ENCODE measurements at places on chromosomes 6 and 20.
A peak's percentile ranks its signal among the peaks of the same experiment; 100 is the strongest.

GRCh38 chr6:69835414-69836179, 30.8 kb upstream of the COL19A1 start:
- no peak for DNase-seq

DNA sequence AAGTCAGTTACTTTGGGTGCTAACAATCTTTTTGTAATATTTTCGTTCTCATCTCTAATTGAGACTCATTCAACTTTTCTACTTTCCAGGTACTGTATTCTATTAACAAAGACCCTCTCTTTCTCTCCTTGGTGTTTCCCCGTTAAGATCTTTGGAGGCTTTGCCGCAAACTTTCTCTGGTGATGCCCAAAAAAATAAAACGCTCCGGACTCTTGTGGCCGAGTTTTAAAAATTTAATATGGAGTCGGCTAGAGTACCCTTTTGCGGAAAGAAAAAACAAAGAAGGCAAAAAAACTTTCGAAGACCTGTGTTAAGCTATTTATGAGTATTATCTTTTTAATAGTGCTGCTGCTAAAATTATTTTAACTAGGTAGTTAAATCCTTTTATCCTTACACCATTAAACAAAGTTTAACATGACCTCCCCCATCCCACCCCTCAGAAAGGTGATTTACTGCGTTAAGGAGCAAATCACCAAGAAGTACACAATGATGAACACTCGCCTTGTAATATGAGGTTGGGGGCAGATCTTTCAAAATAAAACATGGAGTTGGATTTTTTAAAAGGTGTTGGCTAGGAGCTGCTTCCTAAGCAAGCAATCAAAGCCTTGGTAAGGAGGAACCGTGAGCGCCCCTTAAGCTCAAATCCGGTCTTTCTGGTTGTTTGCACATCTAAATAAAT, 10.0 kb downstream of the SIM1 start:
- DNase-seq = no peak

DNA sequence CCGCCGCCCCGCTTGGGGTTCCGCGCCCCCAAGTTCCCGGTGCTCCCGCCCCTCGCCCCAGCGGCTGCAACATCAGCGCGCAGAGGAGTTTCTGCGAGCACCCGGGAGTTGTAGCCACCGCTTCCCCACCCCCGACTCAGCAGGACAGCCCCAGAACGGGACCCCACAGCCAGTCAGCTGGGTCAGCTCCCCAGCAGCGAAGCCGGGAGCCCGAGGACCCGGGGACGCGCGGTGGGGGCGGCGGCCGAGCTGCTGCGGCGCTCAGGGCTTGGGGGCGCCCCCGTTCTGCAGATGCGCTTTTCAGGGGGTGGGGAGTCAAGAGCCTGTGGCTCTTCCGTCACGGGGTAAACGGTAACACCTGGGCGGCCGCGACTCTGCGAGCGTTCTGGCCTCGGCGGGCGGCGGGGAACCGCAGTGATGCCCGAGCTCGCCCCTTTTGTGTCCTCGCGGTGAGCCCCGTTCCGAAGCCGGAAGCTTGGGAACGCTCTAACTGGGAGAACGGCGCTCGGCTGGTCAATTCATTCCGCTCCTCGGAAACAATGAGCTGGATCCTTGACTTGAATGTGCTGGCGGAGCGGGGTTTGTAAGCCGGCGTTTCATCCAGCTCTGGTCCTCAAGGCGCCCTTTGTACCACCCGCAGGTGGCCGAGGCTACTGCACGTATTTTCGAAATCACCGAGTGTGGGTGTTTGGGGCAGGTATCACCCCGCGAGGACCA, 774 bp downstream of the PLEKHG1 start:
- peak; percentile 41 for DNase-seq

DNA sequence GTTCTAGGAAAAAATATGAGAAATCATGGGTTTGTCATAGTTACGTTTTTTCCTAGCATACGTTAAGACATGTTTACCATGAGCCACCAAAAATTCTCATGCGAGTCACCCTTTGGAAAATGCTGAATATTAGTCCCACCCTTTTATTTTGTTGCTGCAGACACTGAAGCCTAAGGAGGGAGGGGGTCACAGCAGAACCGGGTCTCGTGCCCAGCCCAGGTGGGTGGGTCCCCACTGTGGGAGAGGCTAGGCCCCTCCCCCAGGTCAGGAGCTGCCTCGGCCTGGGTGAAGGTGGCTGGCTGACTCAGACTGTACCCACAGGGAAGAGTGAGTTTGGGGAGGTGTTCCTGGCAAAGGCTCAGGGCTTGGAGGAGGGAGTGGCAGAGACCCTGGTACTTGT, 26.2 kb upstream of the SRF start:
- DNase-seq = no peak

DNA sequence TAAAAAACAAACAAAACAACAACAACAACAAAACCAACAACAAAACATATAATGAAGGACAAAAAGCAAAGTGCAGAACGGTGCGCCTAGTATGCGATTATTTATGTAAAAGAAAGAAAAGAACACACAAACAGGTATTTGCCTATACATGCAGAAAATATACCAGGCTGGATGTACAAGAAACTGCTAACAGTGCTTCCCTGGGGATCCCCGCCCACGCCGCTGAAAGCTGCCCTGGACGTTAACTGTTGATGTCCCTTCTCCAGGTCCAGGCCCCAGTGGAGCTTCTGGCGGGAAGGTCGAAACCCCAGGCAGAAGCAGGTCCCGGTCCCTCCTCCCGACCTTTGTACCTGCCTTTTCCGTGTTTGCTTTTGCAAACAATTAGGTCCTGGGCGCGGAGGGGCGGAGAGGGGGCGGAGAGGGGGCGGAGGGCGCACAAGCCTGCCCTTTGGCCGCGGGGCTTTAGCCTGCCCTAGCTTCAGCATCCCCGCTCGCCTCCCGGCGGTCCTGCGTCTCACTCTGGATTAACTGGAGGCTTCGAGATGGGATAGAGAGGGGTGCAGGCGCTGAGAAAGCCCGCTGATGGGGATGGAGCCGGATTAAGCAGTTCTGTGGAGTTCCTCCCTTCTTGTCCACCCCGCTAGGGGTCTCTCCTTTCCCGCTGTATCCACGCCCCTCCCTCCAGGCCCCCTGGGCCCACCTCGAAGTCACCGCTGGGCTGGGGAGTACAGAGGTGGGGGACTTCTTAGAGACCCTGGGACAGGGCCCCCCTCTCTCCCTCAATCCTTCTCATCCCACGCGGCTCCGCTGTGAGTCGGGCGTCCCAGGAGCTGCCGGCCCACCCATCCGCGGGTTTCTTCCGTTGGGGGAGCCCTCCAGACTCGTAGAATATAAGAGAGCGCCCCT, 8.2 kb upstream of the AHCY start:
- DNase-seq = no peak

DNA sequence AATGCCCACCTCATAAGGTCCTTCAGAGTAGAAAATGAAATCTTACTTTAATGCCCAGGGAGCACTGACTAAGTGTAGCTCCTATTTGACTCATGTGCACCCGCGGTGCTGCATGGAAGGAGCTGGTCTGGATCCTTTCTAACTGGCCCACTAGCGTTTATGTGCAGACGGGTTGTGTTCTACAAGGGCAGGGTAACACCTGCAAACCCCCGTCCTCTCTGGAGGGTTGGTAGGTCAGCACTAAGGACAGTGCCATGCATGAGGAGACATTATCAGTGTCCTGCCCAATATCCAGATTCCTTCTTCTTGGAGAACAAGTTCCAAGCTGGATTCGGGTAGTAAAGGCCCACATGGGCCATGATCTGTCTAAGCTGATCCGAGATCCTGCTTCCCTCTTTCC, 140.3 kb downstream of the ANKRD60 start:
- no peak for DNase-seq

- no peak for DNase-seq
Measured at GRCh38 chr6:135531954-135532490, 34.5 kb upstream of the AHI1 start.
